ENCODE measurements at places on chromosomes 11 and 22.

DNA sequence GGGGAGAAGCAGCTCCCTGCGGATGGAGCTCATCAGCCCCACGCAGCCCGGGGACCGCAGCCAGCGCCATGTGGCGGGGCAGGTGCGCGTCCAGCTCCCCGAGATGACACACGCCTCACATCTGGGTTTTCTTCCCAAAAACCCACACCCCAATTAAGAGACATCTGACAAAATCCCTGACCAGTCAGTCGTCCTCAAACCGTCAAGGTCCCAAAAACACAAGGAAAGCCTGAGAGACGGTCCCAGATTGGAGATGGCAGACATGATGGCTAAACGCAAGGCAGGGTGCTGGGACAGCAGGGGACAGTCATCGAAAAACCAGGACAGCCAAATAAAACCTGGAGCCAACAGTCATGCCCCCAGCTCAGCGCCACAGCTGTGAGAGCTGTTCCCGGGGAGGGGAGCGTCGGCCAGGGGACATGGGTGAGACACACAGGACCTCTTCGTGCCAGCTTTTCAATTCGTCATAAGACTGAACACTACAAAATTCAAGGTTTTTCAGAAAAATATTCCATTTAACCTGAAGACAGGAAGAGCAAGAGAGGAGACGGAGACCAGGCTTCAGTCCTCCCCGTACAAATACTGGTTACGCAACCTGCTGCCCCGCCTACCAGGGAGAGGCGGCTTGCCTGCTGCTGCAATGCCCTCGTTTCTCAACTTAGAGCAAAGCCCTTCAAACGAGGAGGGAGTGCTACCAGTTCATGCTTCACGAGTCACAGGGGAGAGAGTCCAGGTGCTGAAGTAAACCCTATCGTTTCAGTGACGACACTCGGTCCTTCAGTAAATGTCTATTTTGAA, 10.5 kb downstream of the TOLLIP start:
- no peak for DNase-seq

- DNase-seq = no peak
Measured at GRCh38 chr11:117193130-117194020, 5.8 kb upstream of the TAGLN start.

GRCh38 chr11:124674168-124674517, 439 bp downstream of the SPA17 start:
- no peak for DNase-seq

- DNase-seq = no peak
Measured at GRCh38 chr11:129658526-129658867, 157.2 kb upstream of the TMEM45B start.

DNA sequence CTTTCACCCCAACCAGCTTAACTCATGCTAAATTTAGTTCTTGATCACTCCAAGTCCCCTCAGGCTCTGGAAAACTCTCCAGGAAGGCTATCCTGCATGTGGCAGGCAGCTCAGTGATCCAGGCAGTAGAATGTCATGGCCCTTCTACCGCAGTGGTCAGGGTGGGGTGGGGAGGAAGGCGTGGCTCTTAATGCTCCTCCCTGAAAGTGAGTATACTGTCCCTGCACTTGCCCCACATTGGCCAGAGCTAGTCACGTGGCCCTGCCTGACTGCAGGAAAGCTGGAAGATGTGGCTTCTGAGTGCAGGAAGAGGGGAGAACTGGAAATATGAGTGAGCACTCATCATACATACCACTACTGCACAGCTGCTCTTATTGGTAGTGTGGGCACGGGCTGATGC, 102.1 kb downstream of the GRAMD1B start:
- DNase-seq = no peak

DNA sequence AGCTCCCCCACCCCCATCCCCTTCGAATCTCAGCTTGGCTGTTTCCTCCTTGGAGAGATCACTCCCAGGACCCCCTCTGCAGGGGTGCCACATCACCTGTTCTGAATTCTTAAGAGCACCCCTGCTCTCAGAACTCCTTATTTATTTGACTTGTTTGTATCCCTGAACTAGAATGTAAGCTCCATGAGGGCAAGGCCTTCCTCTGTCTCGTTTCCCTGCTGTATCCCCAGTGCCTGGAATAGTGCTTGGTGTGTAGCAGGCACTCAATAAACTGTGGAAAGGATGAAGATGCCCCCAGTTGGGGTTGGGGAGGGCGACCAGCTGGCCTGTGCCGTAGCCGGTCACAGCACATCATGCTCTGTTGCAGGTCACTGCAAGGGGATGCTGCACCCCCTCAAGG, 3.6 kb upstream of the MDK start:
- DNase-seq = no peak

DNA sequence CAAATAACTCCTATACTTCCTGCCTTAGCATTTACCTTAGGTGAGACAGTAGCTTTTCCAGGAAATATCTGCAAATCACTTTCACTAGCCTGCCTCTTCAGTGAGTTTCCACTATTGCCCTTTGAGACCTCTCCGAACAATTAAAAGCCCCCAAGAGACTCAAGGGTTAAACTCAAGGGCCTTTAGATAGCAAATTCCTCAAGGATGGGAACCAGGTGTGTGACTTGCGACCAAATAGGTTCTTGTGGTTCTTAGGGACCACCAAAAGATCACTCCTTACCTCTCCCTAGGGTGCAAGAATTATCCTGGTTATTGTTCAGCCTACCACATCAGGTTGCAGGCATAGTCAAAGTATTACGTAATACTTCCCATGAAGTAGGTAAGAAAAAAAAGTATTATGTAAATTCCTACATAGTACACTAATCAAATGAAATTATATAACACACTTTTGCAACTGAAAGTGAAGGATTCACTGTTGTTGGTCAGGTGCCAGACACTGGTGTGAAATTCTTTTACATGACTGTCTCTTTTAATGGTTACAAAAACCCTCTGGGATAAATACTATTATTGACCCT, 1.4 kb upstream of the RDX start:
- DNase-seq = no peak

- no peak for DNase-seq
Measured at GRCh38 chr11:101715281-101715680, 131.5 kb upstream of the TRPC6 start.

DNA sequence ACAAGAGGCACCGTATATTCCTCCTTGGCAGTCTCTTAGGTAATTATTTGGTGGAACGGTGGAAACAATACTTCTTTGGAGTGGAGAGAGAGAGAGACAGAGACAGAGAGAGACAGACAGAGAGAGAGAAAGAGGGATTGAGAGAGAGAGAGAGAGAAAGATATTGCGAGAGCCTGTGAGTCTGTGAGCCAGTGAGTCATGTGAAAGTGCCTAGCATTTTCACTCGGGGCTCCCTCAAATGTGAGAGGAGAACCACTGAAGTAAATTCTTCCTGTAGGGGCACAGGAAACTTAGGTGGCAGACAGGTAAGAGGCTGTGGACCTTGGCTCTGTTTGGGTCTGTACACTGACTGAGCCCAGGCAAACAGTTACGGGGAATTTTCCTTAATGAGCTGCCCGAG, 31.6 kb upstream of the SNX19 start:
- no peak for DNase-seq

GRCh38 chr22:29641042-29641699, 37.7 kb downstream of the NF2 start:
- no peak for DNase-seq

DNA sequence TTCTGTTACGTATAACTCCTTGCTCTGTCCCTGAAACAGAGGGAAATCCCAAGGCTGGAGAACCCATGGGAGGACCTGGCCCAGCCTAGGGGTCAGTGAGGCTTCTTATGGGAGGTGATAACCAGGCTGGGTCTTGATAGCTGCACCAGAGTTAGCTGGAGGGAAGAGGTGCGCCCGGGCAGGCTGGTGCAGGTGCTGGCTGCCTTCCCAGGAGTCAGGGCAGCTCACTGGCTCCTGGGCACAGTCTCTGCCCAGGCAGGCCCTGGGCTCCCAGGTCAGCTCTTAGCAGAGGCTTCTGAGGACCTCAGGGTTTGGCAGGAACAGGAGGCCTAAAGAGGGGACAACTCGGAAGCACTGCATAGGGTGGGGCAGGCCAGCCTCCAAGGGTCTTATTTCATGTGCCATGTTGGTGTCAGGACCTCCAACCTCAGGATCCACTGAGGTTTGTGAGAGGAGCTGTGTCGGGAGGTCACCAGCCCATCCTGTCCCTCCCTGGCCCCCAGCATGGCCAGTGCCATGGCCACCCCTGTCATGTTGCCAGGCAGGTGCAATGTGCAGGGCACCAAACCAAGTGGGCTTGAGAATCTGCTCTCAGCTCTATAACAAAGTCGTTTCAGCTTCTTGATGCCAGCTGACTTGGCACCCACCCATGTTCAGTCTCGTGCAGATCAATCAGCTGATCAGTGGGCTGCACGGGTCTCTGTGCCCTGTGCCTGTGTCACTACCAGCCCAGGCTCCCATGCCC, 20.5 kb upstream of the CELSR1 start:
- DNase-seq = no peak

GRCh38 chr22:35314161-35314942, 14.7 kb downstream of the TOM1 start:
- no peak for DNase-seq

- no peak for DNase-seq
Measured at GRCh38 chr11:96329419-96329818, 13.6 kb downstream of the MAML2 start.

DNA sequence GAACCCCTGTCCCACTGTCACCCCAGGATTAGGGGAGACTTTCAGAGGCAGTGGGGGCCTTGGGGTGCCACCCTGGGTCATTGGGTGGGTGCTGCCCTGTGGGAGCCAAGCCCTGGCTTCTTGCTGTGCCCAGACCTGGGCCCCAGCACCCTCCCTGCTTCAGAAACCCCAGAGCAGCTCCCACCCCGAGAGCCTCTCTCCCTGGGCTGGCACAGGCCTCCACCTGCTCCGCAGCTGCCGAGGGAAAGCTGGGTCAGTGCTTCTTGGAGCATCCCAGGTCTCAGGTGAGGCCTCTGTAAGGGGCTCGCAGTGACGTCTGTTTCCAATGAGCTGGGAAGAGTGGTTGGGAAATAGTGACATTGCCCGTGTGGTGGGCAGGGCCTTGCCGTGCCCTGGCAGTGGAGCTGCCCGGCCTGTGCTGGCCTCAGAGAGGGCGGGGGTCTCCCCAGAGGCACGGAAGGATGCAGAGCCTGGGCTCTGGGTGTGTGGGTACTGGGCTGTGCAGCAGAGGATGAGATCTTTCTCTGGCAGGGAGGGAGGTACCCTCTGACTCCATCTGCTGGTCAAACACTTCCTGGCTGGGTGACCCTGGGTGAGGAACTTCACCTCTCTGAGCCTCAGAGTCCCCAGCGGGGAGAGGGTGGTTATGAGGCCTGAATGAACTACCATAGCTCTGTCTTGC, 23.0 kb downstream of the C22orf23 start:
- no peak for DNase-seq

DNA sequence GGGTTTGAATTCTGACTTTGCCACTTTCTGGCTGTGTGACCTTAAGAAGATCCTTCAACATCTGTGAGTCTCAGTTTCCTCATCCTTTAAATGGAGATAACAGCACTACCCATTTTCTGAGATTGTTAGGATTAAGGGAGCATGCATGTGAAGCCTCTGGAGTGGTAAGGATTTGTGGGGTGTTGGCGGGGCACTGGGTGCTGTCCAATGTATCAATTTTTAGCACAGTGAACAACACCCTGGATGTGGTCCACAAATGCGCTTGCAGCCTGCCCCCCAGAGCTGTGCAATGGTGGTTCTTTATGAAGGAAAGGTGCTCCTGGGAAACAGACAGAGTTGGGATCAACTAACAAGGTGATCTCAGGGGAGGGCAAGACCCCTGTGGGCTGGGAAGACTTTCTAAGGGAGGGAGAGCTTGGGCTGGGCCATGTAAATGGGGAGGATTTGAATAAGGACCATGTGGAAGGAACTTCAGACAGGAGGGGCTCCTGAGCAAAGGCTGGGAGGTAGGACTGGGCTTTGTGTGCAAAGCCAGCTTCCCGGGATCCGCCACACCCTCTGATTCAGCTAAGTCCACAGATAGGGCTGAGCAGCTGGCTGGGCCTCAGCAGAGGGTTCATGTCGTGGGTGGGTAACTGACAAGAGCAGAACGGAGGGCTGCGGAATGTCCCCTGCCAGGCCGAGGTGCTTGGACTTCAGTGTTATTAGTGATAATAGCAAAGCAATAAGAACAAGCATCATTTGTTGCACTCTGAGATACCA, 22.7 kb upstream of the RASD2 start:
- DNase-seq = no peak

DNA sequence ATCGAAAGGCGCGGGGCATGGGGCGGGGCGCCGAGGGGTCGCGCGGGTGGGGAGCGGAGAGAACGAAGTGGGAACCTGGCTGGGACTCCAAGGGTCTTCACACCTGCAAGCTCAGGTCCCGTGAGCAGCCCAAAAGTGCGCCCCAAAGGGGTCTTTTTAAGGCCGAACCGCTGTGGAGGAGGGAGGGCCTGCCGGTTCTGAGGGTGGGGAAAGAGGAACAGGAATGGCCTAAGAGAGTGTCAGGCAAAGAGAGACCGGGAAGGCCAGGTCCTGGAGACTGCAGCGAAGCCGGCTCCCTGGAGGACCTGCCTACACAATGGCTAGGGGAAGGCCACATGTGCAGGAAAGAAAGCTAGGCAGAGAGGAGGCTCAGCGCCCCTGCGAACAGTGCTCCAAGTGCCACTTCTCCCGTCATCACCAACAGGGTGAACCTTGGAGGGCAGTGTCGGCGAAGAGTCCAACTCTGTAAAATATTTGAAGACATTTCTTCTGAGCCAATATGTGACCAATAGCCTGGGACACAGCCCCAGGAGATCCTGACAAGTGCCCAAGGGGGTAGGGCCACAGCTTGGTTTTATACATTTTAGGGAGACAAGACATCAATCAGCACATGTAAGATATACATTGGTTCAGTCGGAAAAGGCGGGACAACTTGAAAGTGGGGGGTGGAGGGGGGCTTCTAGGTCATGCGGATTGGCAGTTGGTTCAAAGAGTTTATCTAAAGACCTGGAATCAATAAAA, 710 bp upstream of the DGCR2 start:
- DNase-seq = no peak

- DNase-seq = no peak
Measured at GRCh38 chr11:61713906-61714305, 33.7 kb downstream of the DAGLA start.

DNA sequence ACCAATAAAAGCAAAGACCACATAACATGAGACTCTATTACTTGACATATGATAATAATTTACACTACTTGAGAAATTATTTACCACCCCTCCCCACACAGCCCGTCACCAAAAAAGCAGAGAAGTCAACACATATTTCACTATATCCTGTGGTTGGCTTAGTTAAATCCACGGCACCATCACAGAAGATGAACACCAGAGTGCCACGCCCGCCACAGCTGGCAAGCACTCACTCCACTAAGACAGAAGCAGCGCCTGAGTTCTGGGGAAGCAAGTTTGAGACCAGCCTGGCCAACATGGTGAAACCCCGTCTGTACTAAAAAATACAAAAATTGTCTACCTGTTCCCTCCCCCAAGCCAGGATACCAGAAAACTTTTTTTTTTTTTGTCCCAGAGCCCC, 53.1 kb downstream of the PACSIN2 start:
- no peak for DNase-seq

GRCh38 chr11:68890490-68891231, 13.0 kb downstream of the MRPL21 start:
- no peak for DNase-seq
